ENCODE measurements at places on chromosomes 6 and 20.

- DNase-seq: no peak
These were observed 45.9 kb upstream of the PXDC1 start for GRCh38 chr6:3797231-3798054.

GRCh38 chr6:118750143-118750542 is 98.8 kb upstream of the CEP85L start:
- no peak for DNase-seq

GRCh38 chr6:128112494-128112893 is 211.6 kb upstream of the THEMIS start:
- no peak for DNase-seq

GRCh38 chr20:41903586-41903985 is 285.4 kb upstream of the CHD6 start:
- no peak for DNase-seq

DNA sequence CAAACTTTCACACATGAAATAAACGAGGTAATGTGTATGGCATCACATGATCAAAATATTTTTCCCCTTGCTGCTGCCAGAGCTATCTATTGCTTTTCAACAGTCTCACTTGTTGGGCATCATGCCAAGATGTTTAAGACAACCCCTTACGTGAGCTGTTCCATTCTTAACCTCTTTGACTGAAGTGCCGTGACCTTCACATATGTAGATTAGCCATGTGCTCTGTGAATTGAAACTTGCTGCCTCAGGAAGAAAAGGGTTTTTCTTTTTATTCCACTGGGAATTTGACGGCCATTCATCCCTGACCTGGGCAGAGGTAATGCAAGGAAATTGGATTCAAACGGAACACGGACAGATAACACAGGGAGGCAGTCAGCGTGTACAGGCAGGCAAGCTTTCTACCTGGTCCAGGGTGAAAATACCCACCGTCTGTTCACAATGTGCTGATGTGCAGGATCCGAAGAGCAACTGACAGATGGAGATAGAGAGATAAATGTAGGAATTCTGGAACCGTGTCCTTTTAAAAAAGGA is 14.2 kb downstream of the ARID1B start:
- peak; percentile 49 for DNase-seq

GRCh38 chr20:46997187-46997586 is 102.5 kb downstream of the EYA2 start:
- no peak for DNase-seq

DNA sequence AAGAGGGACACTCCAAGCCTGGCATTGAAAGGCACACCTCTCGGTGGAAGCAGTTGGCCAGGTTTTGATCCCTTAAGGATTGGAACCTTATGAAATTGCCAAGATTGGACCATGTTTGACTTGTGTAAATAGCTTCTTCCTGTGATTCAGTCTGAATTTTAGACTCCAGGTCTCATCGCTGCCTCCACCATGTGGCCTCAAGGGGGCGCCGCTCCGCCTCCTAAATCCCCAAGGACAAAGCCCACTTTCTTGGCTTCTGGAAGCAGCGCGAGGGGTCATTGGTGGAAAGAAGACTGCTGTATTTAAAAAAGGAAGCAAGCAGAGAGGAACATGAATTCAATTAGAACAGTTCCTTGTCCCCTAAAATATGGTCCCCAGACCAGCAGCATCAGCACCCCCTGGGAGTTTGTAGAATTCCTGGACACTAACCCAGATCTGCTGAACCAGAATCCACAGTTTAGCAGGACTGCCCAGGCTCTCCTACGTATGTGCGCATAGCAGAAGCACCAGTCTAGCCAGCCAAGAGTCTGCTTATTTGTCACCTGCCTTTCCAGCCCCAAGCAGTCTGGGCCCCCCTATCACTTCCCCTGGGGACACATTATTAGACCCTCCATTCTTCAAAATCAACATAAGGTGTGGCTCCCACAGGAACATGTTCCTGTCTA is 108.5 kb downstream of the LY86 start:
- no peak for DNase-seq

GRCh38 chr6:4010689-4011090 is 68.2 kb downstream of the FAM217A start:
- peak; percentile 40 for DNase-seq

DNA sequence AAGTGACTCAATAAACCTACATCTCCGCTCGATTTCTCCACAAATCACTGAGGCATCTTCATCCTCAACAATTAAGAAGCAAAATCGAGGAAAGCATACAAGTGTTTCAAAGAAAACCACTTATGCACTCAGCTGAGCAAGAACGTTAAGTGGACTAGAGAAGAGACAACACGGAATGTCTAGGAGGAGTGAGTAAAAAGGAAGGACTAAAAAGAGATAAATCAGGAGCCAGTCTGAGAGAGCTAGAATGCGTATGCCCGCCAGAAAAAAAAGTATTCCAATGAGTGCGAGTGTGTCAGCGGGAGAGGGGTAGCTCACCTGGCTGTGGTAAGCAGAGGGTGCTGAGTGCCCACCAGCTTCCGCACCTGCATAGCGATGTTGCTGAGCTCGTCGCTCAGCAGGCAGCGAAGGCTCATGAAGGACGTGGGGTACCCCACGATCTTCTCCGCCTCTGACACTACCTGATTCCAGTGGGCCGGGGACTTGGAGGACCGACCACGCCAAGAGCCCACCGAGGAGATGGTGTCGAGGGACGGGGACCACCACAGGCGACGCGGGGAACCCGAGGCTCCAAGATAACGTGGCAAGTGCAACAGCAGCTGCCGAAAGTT is 587 bp downstream of the PDSS2 start:
- DNase-seq: no peak

GRCh38 chr6:119355157-119355556 is 5.6 kb upstream of the MAN1A1 start:
- no peak for DNase-seq

DNA sequence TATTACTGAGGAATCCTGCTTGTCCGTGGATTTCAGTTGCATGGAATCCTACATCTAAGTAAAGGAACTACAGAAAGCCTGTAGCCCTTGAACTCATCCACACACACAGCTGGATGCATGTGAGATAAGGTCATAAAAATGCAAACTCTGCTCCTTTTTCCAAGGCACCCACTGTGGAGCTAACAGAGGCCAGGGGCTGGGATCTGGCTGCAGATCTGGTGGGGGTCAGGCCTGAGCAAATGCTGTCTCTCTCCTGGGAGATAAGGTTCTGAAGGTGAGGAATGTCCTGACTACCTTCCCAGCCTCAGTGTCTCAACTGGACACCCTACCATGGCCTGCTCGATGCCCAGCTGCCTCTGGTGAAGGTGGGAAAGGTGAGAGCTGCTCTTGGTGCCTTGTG is 321.5 kb downstream of the LRFN2 start:
- DNase-seq: no peak

DNA sequence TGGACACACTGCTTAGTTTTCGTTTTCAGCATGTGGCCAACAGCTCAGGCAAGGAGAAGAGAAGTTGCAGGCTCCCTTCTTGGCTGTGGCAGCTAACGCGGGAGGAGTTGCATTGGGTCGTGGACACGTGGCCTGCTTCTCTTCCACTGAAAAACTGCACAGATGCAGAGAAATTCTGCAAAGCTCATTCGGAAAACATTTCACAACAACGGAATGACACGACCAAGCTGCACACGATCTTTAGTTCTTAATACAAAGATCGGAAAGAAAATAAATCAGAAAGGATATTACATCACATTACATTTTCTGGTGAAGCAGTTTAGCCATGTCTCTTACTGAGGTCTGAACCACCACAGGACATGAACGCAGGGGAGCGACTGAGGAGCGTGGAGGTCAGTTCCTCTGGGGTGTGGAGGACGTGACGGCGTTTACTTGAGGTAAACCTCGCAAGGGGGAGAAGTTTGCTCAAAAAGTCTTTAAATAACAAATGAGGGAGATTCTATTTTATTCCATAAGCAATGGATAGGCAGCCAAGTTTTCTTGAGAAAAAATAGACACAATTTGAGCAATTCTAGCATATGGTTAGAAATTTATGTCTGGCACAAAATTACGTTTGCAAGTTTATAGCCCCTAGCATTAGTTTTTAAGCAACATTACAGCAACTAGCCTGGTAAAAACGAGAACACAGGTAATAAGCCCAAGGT is 178.3 kb downstream of the THBS2 start:
- no peak for DNase-seq

- DNase-seq: no peak
These were observed 1272.1 kb upstream of the ADGRB3 start for GRCh38 chr6:67362976-67363375.

- no peak for DNase-seq
These were observed 5.4 kb downstream of the EYA2 start for GRCh38 chr20:46900086-46900485.

GRCh38 chr20:2922957-2923356 is 49.7 kb downstream of the PTPRA start:
- DNase-seq: no peak

DNA sequence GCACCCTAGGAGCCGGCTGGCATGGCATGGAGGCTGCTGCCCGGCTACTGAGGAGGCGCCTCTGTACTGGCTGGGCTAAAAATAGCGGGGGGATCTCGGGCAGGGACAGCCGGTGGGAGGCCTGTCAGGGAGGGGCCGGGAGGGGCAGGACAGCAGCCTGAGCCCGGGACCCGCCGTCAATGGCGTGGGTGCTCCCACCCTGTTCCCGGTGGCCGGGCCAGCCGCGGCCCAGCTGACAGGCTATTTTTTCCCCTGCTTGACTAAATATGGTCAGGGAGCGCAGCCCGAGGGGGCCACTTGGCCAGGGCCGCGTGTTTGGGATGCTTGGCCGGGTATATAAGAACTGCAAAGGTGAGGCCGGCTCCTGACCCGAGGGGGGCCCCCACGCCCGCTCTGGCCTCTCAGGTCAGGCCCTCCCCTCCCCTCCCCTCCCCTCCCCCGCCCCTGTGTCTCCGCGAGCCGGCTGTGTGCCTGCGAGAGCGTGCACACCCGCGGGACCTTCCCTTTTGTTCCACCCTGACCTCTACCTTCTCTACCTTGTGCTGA is 74.4 kb upstream of the GATA5 start:
- no peak for DNase-seq

GRCh38 chr20:64101731-64102621 is 5.4 kb downstream of the NPBWR2 start:
- DNase-seq: peak; percentile 50

- DNase-seq: no peak
These were observed 38.5 kb downstream of the SNRNP48 start for GRCh38 chr6:7628479-7628878.

DNA sequence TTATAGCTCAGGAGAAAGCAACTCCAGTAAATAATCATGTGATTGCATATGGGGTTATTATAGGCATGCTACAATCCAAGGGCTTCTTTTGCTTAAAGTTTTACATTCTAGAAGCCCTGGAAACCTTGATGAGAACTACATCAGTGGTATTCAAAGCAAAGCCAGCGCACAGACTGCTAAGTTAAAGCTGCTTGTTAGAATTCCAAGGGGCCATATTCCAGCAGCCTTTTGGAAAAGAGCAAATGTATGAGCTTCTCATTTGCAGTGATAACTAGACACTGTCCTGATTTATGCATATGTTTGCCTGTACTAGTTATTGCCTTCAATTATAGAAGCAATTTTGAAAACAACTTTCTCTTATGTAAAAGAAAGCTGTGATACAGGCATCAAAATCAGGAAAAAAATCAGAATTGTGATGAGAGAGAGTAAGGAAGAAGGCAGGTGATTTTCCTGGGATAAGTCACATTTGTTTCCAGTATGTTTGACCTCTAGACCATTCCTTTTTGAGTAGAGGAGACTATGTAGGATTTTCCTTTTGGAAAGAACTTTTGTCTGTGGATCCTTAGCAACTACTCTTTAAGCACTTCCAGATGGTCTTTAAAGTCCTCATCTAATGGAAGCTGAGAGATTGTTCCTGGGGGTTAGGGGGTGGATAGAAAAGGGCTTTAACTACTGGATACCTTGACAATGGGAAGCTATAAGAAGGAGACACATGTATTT is 159.2 kb downstream of the PLCB4 start:
- DNase-seq: no peak

- DNase-seq: no peak
These were observed 239.7 kb downstream of the ATXN1 start for GRCh38 chr6:16521528-16521927.

- DNase-seq: no peak
These were observed 299.1 kb upstream of the PRDM1 start for GRCh38 chr6:105786890-105787655.

GRCh38 chr6:157768863-157769551 is 54.0 kb upstream of the SNX9 start:
- no peak for DNase-seq

- DNase-seq: no peak
These were observed 10.0 kb upstream of the BTBD9 start for GRCh38 chr6:38649744-38650143.

DNA sequence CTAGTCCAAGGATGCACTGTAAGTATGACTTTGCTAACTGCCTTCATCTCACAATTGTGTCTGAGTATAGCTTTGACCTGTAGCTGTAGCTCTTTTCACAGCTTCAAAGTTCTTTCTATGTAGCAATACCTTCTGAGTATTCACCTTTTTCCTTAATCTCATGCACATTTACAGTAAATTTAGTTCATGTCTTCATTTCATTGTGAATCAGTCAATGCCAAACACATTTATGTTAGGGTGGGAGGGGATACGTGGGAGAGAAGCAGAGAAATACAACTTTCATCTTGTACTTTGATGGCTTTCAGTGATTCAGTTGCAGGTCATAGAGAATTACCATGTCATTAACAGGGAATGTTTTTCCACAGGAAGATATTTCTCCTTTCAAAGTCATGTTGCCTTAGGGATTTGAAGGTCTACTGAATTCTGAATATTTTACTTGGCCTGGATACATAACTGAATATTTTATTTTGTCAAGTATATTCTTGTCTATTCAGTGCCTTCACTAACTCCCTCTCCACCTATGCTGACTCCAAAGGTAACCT is 119.2 kb downstream of the TINAG start:
- DNase-seq: no peak

- no peak for DNase-seq
These were observed 142.7 kb downstream of the LRRC1 start for GRCh38 chr6:53937461-53937860.

DNA sequence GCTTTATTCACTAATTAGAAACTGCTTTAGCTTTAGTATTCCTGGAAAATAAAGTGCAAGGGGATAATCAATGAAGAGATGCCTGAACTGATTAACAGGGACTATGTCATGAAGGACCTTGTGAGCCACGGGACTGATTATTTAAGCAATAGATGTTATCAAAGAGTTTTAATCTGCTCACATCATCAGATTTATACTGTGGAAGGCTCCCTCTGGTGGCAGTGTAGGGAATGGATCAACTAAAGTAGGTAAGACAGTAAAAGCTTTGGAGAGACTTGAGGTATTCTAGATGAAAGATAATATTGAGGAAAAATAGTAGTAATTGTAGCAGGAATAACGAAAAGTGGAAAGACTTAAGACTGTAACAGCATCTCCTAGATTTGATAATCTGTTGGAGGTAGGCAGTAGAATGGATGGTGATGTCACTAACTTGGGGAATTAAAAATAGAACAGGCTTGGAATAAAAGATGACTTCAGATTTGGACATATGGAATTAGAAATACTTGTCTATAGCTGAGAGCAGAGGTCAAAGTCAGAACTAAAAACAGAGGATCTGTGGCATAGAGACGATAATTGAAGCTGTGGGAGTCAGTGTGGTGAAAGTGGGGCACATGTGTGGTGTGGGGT is 80.3 kb upstream of the HTR1E start:
- DNase-seq: no peak

- no peak for DNase-seq
These were observed 7.6 kb downstream of the ARFGEF2 start for GRCh38 chr20:48928832-48929725.

Data from CD4-positive, alpha-beta T cell treated with Interleukin-6 at 100 ng/mL for 8 hours (primary cell).